ENCODE measurements at places on chromosomes 16 and 17.

- no peak for DNase-seq
Measured at GRCh38 chr17:79965806-79966205, 69.9 kb downstream of the TBC1D16 start.

- peak; percentile 52 for DNase-seq
Measured at GRCh38 chr17:67628580-67629013, 89.1 kb upstream of the NOL11 start.

- DNase-seq = peak; percentile 94
Measured at GRCh38 chr17:36755586-36755985, 154.2 kb downstream of the MRM1 start.

DNA sequence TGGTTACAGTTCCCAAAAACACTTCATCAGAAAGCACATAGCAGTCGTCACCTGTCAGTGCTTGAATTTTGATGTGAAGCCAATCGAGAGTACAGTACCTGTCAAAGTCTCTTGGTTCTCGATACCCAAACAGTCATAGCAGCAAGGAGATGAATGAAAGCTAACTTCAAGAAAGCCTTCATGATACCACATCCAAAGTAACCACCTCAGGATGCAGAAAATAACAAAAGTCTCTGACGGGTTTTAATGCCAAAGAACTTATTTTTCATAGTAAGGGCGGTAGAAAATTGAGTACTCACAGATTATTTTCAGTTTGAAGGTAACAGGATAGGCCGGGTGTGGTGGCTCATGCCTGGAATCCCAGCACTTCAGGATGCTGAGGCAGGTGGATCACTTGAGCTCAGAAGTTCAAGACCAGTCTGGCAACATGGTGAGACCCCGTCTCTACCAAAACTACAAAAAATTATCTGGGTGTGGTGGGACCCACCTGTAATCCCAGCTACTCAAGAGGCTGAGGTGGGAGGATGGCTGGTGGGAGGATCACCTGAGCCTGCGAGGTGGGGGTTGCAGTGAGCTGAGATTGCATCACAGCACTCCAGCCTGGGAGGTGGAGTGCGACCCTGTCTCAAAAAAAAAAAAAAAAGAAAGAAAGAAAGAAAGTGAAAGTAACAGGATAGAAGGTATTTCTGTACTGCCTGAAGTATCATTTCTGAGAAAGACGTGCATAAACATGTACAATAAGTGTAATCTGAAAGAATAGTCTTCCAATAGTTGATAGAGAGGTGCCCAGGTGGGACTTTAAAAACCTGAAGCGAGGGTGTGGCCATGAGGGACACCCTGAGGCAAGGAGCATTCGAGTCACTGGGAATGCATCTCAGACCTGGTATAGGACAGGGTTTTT lies 15.4 kb downstream of the MFSD11 start:
- DNase-seq = no peak

DNA sequence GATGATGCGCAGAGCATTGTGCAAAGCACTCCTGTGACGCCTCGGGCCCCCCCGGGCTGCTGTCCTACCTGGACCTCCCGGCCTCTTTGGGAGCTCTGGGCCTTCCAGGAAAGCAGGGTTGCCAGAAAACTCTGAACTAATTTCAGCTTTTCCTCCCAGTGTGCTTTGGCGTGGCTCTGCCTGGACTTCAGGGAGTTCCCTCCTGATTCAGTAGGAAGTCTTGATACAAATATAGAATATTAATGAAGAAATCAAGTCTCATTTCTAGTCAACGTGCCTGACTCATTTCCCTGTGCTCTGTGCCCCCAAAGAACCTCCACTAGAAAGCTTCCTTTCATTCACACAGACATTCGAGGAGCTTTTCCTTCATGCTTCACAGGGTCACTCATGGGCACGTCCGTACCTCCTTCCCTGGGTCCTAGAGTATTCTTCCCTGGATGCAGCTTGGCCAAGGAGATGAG lies 84.0 kb upstream of the NOL11 start:
- no peak for DNase-seq

GRCh38 chr16:89198417-89199240 lies 1.7 kb downstream of the SLC22A31 start:
- DNase-seq = no peak

DNA sequence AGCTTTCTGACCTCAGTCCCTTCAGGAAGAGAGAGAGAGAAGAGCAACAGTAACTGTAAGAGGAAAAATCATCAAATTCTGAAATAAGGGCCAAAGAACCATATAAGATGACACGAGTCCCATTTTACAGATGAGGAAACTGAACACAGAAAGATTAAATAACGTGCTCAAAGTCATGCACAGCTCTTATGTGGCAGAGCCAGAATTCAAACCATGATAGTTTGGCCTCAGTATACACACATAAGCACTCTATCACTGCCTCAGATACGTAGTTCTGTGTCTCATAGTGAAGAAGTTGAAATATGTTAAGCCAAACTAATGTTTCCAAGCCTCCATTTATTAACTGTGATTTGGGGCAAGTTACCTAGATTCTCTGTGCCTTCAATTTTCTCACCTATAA lies 1.9 kb upstream of the ZNF19 start:
- no peak for DNase-seq

DNA sequence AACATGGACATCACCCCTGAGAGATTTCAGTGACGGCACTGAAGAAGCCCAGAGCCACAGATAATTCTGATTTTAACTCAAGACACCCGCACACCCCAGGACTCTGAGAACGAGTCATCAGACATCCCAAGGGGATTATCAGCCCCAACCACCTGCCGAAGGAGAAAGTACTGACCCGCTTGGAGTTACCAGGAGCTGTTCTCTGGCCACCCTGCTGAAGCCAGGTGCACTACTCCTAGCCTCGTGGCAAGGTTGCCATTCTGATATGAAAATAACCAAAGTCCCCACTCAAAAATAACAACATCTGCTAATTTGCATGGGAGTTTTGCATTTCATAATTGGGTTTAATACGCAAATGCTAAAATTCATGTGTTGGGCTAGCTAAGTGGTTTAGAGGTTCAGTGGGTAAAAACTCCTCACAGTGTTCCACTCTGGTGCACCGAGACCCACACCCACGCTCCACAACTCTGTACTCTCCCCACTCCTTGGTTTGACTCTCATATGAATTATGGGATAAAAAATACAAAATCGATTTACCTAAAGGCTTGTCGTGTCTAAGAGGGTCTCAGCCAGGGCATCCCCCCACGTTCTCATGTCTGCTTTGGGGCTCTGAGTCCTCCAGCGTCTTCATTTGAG lies 143.0 kb upstream of the NOL11 start:
- no peak for DNase-seq

GRCh38 chr17:58323366-58324055 lies 5.1 kb downstream of the TSPOAP1 start:
- DNase-seq = no peak

GRCh38 chr16:57637965-57638364 lies 9.5 kb downstream of the ADGRG1 start:
- no peak for DNase-seq

DNA sequence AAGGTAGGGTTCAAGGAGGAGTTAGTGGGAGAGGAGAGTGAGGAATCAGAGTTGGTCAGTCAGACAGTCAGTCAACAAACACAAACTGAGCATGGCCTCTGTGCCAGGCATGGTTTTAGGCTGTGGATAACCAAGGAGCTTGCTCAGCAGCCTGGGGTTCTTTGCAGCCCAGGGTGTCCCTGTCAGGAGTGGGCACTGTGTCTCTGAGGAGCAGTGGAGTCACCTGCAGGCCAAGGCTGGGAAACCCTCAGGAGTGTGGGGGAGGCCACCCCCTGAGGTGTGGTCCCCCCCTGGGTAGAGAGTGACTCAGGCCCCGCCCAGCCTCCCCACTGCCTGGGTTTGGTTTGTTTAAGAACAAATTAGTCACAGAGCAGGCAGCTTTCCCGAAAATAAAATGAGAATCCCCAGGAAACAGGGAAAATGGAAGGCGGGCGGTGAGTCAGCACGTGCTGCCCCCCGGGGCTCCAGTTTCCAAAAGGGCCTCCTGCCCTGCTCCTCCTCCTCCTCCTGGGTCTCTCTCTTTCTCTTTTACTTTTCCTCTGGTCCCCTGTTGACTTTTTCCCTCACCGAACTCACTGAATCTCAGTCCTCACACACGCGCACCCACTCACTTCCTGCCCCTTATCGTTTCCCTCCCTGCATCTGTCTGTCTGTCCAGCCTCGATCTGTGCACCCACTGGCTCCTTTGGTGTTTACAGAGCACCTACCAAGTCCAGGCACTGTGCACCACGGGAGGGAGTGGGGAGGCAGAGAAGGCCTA lies 44.3 kb downstream of the SOCS3 start:
- no peak for DNase-seq

DNA sequence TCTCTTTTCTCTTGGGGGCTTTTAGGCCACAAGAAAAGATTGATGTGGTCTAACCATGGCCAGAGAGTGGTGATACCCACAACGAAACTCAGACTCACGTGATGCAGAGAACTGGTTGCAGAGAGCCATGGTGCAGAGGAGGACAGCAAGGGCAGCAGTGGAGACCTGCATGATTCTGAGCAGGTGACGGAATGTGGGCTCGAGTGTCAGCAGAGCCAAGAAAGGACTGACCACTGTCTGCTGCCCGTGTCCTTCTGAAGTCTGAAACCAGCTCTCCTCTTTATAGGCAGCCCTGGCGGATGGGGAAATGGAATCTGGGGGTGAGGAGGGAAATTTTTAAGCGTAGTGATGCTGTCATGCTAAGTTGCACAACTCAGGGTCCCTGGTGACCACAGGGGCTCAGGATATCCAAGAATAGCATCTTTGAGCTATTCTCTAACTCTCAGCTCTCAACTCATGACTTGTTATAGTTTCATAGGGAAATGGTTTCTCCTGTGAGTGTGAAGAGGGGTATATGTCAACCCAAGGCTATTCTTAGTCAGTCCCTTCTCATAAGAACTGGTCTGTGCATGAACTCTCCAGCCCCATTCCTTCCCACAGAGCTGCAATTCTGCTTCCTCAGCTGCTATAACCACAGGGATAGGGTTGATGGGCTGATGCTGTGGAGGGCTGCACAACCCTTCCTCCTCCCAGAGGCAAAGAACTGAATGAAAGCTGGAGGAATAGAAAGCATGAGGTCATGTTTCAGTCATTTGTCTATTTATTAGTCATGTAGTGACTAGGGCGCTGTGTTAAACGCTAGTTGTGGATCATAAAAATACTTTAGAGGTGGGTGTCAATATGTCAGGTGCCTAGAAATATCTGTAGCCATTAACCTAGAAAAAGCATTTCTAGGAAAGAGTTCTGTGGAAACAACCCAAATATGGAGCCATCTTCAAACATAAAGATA lies at the start of gene CCL3:
Gene CCL3, minus strand, starts transcription at position 256 of the 949 bp plus-strand sequence. Its CDS starts 85 bp downstream, at position 171.
- no peak for DNase-seq

- no peak for DNase-seq
Measured at GRCh38 chr17:19337712-19338023, 24.9 kb downstream of the B9D1 start.

DNA sequence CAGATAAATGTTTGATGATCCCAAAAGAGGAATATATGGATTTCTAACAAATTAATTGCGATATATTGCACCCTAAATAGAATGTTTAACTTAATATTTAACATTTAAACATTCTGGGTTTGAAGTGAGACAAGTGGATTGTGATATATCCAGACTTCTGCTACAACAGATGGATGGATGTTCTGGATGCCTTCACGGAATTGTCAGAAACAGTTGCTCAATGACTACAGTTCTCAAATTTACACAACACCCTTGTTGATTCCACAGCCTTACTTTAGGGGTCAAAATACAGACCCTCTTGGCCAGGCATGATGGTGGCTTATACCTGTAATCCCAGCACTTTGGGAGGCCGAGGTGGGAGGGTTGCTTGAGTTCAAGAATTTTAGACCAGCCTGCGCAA lies 250.8 kb downstream of the RBFOX1 start:
- DNase-seq = no peak

GRCh38 chr17:4362141-4362540 lies 4.3 kb downstream of the UBE2G1 start:
- DNase-seq = no peak

- no peak for DNase-seq
Measured at GRCh38 chr16:79217375-79218011, 383.0 kb downstream of the MAF start.

DNA sequence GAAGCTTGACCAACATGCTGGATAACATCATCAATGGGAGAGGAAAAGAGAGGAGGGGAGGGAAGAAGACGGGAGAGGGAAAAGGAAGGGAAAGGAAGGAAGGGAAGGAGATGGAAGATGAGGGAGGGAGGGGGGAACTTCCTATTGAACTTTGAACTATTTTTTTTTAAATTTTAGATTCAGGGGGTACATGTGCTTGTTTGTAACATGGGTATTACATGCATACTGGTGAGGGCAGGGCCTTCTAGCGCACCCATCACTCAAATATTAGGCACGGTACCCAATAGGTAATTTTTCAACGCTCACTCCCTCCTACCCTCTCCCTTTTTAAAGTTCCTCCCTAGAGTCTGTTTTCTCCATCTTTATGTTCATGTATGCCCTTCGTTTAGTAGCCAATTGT lies 383.2 kb upstream of the XYLT1 start:
- no peak for DNase-seq

DNA sequence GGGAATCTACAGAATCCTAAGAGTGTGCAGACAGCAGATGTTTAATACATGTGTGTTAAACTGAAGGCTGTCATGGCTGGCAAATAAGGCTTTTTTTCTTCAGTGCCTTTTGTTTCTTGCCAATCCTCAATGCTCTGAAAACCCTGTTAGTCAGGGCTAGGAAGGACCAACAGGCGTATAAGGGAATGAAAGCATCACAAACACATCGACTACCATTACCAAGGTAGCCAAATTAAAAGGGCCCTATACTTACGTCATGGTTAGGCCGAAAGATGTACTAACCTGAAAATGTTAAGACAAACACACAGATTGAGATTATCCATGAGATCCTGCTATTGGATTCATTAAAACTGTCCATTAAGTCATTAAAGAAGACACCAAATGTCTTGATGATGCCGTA lies 13.1 kb downstream of the SLC16A6 start:
- DNase-seq = no peak

GRCh38 chr17:59151591-59151990 lies 3.4 kb downstream of the SKA2 start:
- DNase-seq = no peak

DNA sequence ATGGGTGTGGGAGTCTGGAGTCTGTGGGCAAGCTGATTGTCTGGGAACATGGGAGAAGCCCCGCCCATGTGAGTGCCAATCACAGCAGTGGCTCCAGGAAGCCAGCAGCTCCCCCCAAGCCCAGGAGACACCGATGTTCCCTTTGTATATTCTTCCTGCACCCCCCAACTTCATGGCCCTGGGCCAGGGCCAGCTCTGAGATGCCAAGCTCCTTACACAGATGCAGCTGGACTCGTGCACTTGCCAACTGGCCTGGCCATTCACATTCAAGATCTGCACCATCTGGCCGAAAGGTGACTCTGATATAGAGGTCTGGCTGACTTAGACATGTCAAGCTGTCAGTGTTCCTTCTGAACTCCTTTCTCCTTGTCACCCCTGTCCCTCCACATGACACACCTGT lies 50.5 kb downstream of the CACNG5 start:
- no peak for DNase-seq

DNA sequence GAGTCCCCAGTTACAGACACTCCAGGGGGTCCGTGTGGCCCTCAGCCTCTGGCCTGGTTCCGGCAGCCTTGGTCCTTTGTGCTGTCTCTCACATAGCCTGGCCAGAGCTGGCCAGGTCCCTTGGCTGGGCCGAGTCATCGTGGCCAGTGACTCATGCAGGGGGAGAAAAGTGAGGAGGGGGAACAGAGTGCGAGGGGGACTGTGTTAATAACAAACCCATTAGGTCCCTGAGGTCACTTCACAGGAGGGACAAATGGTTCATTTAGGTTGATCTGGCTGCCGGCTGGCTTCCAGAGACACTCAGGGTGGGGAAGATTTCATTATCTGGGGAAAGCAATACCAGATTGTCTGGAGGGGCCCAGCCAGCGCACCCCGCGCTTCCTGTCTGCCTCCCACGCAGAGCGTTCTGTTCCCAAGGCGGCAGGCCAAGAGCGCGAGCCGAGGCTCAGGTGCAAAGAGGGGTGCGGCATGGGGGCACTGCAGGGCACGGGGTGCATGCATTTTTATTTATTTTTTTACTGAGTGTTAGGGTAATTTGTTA lies 223.1 kb downstream of the SEC14L1 start:
- DNase-seq = no peak
